Stimulated activated CD8-positive, alpha-beta memory T cell treated with anti-CD3 and anti-CD28 coated beads, Interleukin-7, amount 100 ng/mL, for 4 hours (primary cell): ENCODE measurements at places on chromosomes 7 and 10.
A peak's percentile ranks its signal among the peaks of the same experiment; 100 is the strongest.

- DNase-seq, result no peak
Observed at GRCh38 chr10:78529262-78529661, 495.6 kb downstream of the RPS24 start.

DNA sequence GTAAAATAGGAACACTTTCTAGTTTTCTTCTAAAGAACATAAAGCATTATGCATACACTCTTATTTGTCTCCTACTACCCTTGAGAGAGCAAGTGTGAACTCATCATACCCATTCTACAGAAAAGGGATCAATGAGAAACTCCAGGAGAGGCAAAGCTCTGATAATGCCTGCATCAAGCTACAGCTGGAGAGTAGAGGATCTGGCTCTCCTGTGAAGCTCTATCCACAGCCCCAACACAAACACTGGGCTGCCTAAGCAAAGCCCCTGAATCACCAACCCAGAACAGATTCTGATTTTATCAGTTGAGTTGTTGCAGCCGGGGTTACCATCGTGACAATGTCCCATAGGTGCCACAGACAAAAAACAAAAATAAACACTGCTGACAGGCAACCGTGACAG lies 74.9 kb downstream of the NUDCD3 start:
- no peak for DNase-seq

GRCh38 chr10:96306516-96306915 lies 2.3 kb downstream of the DNTT start:
- DNase-seq, result no peak

GRCh38 chr7:94414481-94414880 lies 19.8 kb downstream of the COL1A2 start:
- DNase-seq, result no peak

DNA sequence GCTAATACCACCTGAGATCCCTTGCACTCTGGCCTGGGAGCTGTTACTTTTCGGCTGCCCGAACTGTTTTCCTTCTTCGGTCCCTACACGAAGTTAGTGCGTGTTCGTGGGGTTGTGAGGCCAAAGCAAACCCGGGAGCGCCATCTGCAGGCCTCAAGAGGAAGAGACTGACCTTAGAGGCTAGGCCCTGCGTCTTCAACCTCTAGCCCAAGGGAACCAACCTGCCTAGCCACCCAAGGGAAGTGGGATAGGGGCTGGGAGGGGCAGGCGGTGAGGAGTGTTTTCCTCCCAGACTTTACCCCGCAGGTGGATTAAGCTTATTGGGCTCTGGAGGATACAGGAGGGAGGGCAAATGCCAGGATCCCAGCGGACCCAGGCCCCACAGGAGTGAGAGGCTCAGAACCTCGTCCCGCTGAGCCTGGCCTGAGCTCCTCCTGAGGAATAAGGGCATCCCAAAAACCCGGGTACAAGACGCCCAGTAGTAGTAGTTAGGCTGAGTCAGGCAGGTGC lies 1.7 kb upstream of the PAX2 start:
- DNase-seq, result no peak

DNA sequence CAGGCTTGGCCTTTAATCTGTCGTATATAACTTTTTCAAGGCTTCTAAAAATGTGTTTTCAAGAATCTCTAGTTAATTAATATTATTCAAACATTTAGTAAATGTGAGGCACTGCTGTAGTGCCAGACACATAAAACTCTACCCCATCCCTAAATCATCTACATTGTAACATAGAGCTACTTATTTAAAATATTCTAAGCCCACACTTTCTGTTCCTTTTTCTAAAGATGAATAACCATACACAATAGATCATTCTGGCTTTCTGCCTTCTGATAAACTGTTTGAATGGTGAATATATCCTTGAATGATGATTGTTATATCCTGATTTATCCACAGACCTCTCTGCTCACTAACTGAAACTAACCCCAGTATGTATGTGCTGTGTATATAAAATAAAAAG lies 41.4 kb downstream of the BRAF start:
- no peak for DNase-seq

DNA sequence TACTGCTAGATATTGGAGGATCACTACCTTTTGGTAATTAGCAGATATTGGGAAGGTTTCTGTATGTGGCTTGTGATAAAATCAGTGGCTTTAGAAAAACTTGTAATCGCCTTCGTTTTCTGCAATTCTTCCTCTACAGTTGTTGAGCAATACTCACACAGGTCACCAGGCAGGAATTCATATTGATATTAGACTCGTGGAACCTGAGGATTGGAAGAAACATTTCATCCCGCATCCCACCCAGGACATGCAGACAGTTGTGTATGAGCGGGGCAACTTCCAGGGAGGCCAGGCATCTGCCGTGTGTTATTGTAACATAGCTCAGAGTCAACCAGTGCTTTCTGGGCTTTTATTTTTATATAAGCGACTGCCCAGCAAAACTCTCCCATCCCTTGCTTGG lies 821.3 kb downstream of the LRMDA start:
- no peak for DNase-seq

- peak; percentile 62 for DNase-seq
Observed at GRCh38 chr10:3803927-3804741, 19.1 kb upstream of the KLF6 start.

DNA sequence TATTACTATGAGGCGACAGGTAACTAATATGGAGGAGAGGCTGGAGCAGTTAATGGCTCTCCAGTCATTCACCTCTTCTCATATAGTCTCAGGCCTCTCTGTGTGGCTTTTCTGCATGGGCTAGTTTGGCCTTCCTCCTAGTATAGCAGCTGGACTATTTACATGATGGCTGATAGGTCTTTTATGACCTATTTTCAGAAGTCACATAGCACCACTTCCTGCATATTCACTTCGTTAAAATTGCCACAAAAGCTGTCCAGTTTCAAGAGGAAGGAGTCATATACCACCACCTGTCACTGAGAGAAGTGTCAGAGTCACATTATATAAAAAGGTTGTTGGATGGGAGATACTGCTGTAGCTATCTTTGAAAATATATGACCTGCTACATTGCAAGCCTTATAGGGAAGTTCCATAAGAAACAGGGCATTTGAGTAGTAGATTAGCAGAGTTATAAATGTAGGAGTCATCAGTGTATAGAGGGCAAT lies 8.0 kb upstream of the DMTF1 start:
- no peak for DNase-seq

GRCh38 chr10:75568450-75569130 lies 137.2 kb downstream of the LRMDA start:
- no peak for DNase-seq

DNA sequence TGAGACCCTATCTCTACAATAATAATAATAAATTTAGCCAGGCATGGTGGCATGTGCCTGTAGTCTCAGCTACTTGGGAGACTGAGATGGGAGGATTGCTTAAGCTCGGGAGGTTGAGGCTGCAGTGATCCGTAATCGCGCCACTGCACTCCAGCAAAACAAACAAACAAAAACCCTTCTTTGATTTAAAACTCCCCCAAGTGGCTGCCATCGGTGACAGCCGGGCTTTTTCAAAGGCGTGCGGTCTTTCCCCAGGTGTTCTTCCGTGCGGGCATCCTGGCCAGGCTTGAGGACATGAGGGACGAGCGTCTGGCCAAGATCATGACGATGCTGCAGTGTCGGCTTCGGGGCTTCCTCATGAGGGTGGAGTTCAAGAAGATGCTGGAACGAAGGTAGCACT lies 1.9 kb upstream of the MYH16 start:
- no peak for DNase-seq

DNA sequence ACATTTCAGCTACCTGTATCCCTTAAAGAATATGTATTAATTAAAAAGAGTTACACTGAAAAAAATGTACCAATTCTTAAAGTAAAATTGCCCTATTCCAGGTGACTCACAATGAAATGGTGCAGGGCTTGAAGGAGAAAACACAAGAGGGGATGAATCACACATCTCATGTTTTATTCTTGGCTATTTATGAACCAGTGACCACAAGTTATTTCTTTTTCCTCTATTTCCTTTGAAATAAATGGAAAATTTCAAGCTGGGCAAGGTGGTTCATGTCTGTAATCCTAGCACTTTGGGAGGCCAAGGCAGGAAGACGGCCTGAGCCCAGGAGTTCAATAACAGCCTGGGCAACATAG lies 106.8 kb downstream of the UBE2H start:
- no peak for DNase-seq

DNA sequence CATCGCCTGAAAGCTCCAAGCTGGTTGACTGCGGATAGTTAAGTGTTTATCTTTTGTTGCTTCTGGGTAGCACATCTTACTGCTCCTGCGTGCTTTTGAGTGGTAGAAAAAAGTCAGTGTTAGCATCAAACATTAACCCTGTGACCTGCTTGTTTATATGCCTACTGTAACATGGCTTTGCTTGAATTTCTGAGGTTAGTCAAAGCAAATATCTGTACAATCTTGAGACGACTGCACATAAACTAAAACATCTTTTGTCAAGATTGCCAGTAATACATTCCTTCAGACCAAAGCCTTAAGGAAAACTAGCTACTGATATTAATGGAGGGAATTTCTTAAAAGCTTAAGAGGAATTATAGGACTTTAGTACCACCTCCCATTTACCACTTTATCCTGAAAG lies 163.7 kb downstream of the BAMBI start:
- no peak for DNase-seq

- DNase-seq, result no peak
Observed at GRCh38 chr10:57791546-57791945, 476.1 kb downstream of the IPMK start.

DNA sequence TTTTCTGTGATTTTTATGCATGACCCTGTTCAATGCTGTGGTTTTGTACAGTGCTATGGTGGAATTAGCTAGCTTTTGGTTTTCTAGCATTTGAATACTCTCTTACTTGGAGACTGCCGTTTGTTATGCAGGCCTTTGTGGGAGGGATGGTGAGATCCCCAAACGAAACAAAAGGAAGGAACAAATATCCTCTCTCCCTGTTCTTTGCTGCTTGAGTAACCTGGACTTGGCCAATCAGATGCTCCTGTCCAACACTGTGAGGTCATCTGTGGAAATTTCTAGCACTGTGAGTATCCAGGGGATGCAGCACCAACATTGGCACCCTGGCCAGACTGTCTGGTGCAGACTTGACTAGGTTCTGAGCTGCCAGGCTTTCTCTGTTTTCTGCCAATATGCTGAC lies 314.4 kb downstream of the ANKRD30A start:
- DNase-seq, result no peak

GRCh38 chr7:104106108-104106905 lies 101.5 kb downstream of the ORC5 start:
- DNase-seq, result no peak

GRCh38 chr7:15921576-15921975 lies 235.1 kb upstream of the MEOX2 start:
- no peak for DNase-seq

GRCh38 chr10:12605580-12606405 lies 256.4 kb downstream of the CAMK1D start:
- DNase-seq, result no peak

DNA sequence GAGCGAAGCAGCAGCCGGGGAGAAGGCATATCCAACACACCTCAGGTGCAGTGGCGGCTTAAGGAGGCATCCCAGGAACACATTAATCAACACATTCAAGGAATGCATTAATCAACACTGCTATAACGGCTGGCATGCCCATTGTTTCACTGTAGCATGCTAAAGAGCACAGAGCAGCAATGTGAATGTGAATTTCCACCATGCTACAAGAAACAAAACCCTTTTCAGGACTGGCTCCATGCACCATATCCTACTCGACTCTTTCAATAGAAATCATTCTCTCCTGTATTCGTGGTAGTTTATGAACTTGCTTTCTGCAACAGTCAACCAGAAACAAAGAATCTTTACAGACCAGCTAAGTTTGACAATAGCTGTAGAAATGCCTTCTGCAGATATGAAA lies 149.0 kb downstream of the NRCAM start:
- no peak for DNase-seq

DNA sequence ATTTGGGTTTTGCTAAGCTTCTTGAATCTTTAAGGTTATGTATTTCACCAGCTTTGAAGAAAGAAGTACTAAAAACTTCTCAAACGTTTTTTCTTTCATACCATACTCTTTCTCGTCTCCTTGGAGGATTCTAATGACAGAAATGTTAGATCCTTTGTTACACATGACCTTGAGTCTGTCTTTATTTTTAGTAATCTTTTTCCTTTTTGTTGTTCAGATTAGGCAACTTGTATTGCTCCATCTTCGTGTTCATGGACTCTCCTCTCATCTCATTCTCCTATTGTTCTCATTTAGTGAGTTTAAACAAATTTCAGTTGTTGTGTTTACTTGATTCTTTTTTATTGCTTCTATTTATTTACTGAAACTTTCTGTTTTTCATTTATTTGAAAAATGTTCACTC lies 73.7 kb downstream of the WDFY4 start:
- DNase-seq, result no peak

DNA sequence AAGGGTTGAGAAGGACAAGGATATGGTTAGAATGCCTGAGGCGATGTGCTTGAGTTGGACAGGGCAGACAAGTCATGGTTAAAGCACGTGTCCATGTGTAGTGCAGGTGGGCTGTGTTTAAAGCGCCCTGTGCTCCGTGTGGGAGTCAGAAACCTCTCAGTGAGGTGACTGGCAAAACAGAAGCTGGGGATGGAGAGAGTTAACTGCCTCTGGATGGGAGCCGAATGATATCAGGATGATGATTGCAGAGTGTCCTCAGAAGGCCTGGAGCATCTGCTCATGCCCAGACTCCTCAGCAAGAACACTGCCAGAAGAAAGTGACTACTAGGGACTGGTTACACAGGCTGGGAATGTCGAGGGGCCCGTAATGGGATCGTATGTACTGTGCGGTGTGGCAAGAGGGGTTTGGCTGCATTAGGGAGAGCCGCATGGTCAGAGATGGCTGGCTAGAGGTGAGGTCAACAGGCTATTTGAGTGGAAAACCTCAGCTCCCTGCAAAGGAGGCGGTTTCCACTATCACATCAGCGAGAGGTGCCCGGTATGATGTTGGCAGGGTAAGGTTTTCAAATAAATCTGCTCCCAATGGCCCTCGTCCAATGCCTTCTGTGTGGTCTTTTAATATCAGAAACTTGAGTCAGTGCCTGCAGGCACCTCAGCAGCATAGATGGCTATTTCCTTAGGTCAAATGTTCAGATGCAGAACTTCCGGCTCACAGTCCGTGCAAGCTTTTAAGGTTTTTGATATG lies 26.1 kb upstream of the MRC1 start:
- no peak for DNase-seq

- DNase-seq, result no peak
Observed at GRCh38 chr10:116716381-116716780, 26.0 kb downstream of the HSPA12A start.

GRCh38 chr7:110388457-110388856 lies 702.5 kb upstream of the LRRN3 start:
- DNase-seq, result no peak

- DNase-seq, result peak; percentile 24
Observed at GRCh38 chr7:100655908-100656674, at the start of gene ACTL6B. ACTL6B (minus strand) TSS chr7:100656448; CDS start chr7:100656354, 94 bp downstream.

GRCh38 chr10:121222842-121223241 lies 371.7 kb downstream of the WDR11 start:
- DNase-seq, result no peak

DNA sequence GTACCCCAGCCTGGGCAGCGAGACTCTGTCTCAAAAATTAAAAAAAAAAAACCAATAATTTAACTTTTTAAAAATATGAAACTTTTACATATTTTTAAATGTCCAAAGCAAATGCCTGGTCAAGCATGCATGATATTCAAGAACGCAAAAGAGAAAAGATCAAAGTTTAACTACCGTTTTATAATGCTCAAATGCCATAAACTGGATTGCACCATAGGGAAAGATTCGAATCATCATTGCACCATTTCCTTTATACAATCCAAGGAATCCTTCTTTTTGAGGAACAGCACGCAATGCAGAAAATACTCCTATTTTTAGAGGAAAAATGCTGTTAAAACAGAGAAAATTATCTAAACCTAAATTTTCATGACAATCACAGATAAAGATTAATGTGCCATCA lies 20.9 kb downstream of the SLC25A16 start:
- DNase-seq, result no peak
